ENCODE measurements at places on chromosomes 2 and 18.
A peak's percentile ranks its signal among the peaks of the same experiment; 100 is the strongest.

- DNase-seq, result peak; percentile 69
These were observed 121.1 kb upstream of the PID1 start for GRCh38 chr2:229392196-229392595.

- no peak for DNase-seq
These were observed 1069.2 kb upstream of the CHAC2 start for GRCh38 chr2:52698408-52698807.

- no peak for DNase-seq
These were observed 112.0 kb upstream of the SLC66A3 start for GRCh38 chr2:11043245-11043644.

DNA sequence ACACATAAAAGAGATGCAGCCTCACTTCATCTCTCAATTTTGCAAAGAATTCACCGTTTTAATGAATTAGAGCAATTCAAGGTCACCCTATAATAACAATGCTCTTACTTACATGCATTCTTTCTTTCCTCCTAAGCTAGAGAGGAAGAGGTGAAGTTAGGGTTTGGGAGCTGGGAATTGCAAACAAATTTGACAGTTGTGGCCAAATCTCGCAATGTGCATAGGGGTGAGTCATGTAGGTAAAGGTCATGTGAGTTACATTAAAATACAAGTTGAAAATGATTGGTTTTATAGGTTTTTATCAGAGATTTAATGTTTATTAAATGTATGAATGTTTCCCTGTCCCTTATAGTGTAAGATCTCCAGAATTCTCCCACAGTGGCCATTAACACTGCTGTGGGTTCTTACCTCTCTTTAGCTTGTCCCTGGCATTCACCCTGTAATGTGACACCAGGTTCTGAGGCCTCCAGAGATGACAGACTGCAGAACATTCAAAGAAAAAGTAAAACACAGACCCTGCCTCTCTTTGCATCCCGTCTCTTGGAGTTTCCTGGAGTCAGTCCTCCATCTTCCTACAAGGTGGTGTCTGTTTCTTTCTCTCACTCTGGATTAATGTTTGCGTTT, 53.7 kb upstream of the LGALSL start:
- DNase-seq, result no peak

DNA sequence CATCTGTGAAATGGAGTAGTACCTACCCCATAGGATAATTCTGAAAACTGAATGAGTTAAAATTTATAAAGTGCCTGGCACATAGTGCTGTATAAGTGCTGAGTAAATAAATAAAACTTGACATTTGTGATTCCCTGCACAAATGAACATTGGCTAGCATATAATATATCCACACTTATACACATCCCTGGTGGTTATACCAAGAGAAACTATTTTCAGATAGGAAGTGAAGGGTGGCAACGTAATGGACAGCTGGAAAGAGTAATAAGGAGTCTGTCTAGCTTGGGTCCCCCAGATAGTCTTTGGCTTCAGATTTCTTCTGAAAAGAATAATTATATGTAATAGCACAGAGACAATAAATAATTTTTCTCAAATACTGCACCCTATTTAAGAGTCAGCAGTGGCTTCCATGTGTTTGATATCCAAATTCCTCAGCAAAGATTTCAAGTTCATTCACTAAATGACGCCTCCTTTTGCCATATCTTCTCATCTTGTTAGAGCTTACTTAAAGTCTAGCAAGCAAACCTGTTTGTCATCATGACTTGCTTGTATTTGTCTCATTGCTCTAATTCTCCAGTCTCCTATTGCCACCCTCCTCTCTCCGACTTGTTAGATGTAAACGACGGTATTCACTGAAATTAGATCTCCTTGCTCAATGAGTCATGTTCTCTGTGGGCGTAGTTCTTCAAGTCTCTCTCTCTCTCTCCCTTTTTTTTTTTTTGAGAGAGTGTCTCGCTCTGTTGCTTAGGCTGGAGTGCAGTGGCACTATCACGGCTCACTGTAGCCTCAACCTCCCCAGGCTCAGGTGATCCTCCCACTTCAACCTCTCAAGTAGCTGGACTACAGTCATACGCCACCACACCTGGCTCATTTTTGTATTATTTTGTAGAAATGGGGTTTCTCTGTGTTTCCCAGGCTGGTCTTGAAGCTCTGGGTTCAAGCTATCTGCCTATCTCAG, 8.7 kb upstream of the ADGRF3 start:
- peak; percentile 93 for DNase-seq

- DNase-seq, result no peak
These were observed 13.1 kb downstream of the TMEM131 start for GRCh38 chr2:97982621-97983020.

DNA sequence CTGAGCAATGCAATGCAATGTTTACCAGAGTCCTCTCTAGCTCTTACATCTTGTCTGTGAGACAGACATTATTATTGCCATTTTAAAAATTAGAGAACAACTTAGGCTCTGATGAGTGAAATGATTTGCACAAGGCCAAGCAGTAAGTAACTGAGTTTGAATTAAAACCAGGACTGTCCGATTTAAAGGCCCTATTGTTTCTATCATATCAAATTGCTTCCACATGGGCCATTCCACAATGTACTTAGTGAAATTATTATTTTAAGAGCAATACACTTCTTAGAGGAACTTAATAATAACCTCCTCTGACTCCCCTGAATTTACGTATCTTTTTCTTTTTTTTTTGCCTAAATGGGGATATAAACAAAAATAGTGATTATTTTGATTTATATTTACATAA, 64.6 kb downstream of the PLCL1 start:
- no peak for DNase-seq

GRCh38 chr2:154361276-154361675, 337.2 kb upstream of the KCNJ3 start:
- no peak for DNase-seq

- DNase-seq, result no peak
These were observed 29.9 kb downstream of the PCARE start for GRCh38 chr2:29044459-29044858.

GRCh38 chr2:137952586-137953129, 11.6 kb upstream of the HNMT start:
- no peak for DNase-seq

GRCh38 chr2:68908392-68908970, 37.3 kb upstream of the BMP10 start:
- peak; percentile 90 for DNase-seq

DNA sequence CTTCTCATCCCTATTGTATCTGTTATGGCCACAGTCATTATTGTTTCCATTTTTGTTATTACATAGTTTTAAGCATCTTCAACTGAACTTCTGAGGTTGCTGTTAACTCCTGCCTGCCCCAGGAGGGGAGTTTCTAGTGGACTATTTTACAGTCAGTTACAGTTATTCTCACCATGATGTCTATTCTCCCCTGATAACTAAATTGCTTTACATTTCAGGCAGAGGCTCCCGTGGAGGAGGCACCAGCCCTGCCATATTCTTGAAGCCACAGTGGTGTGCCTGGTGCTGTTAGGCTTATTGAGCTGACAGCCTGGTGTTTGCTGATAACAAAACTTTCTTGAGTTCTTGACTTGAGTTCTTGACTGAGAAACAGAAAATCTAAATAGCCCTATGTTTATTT, 256.4 kb downstream of the TFCP2L1 start:
- DNase-seq, result no peak

DNA sequence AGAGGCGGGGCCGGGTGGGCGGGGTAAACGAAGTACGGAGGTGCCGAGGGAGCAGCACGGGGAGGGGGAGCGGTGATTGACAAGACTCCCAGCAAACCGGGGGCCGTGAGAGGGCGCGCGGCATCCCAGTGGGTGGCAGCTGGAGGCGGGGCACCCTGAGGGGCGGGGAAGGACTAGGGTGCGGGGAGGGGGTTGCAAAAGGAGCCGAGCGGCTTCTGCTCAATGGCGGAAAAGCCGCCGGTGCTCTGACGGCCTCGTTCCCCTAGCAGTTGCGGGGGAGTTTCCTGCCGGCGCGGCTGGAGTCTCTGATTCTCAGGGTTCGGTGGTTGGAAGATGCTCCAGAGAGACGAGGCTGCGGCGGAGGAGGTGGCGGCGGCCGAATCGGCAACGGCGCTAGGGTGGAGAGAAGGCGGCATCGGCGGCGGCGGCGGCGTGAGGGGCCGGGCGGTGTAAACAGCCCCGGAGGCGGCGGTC, at the start of gene PPM1B:
Gene PPM1B, plus strand, starts transcription at position 195 of the 474 bp plus-strand sequence. CDS start 32,325 bp downstream, outside the sequence.
- no peak for DNase-seq

DNA sequence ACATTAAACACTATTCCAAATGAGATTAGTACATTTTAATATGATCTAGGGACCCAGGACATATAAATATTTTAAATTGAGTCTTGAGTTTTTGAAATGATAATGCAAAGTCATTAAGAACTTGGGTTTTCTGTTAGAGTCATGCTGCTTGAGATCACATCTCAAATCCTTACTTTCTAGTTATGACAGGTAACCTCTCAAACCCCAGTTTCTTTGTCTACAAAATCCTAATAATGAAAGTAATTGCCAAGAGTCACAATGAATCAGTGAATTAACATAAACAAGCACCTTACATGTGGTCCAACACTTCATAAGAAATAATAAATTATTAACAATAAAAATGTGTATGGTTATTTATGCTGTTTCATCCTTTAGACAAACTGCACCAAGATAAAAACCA, 607.6 kb downstream of the LRP1B start:
- DNase-seq, result no peak

GRCh38 chr18:9354256-9354655, 19.7 kb downstream of the TWSG1 start:
- peak; percentile 17 for DNase-seq

DNA sequence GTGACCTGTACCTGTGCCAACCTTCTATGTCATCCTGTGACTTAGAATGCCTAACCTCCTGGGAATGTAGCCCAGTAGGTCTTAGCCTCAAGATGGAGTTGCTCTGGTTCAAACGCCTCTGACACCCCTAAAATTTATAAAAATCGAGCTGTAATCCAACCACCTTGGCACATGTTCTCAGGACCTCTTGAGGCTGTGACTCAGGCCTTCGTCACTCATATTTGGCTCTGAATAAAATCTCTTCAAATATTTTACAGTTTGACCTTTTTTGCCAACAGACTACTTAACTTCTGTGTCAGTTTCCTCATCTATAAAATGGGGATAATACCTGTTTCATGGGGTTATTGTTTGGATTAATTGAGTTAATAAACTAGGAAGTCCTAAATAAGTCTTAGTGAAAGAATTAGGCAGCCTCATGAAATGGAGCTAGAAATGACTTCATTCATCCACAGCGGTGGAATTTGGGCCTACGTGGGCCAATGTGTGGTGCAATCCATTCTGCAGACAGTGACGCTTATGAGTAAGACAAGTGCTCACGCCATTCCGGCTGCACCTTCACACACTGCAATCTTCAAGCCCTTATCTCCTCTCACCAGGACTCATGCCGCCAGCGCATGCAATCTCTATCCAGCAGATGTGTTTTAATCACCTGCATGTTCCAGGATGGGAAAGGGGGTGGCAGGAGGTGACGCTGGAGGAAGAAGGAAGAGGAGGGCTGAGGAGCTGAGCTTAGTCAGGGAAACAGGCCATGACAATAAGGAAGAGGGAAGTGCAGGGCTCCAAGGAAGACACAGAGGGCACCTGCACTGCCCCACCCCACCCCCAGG, 2.0 kb upstream of the UBE2F start:
- DNase-seq, result no peak

GRCh38 chr18:8657050-8657820, 48.0 kb downstream of the RAB12 start:
- DNase-seq, result no peak

GRCh38 chr2:637804-638203, 39.4 kb downstream of the TMEM18 start:
- DNase-seq, result no peak

DNA sequence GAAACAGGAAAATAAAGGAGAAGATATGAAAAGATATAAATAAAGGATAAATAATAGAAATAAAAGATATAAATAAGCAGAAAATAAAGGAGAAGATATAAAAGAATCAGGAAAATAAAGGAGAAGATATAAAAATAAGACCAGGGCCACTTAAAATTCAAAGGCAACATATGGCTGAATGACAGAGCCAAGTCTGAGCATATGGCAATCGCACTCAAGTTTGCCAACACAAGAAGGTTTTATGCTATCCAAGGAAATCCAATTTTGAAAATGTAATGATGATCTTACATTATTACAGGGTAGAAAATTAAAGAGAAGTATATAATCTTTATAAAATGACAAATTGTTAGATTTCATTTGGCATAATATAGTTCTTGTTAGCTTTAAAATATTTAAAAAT, 33.6 kb downstream of the USP40 start:
- no peak for DNase-seq

- no peak for DNase-seq
These were observed 91.9 kb downstream of the MRPS9 start for GRCh38 chr2:105129722-105130232.

DNA sequence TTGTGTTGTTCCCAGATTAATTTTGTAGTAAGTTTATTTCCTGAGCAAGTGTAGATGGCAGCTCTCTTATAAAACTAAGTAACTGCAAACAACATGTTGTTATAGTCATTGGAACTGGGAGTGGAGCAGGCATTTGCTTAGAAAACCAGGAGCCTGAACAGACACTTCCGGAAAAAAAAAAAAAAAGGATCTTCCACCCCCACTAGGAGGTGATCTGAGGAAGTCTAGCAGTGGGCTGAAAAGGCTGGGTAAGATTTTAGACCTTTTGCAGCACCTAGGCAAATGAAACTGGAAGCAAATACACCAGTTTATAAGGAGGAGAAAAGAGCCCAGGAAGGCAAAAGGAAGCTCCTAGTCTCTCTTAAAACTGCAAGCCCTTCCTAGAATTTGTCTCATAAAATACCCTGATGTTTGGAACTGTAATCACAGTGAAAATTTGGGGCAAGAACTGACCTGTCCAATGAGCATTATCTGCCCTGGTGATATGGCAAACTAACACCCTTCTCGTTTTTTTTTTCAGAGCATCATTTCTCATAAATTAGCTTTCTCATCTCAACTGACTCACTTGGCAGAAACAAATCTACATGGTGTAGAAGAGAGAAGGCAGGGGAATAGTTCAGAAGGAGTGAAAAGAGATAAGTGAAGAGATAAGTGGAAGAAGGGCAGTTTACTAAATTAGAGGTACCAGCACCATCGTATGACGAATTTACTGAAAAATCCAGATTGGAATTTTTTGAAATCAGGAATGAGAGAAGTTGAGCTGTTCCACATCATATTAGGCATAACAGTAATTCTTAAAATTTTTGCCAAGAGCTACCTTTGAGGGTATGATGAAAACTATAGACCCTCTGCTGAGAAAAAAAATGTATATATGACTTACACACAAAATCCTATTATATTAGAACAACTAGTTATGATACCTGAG, 4.2 kb upstream of the CCNYL1 start:
- no peak for DNase-seq

DNA sequence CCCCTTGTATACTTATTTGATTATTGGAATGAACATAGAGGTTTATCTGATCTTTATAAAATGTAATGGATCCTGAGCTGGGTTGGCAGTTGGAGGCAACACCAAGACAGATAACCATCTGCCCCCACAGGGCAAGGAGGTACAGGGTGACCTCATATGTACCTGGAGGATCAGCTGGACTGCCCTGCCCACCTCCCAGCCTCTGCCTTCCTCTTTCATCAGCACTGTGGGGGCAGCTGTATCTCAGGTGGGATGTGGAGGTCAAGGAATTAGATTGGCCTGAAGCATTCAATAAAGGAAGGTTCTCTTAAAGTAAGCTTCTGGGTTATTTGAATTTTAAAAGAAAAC, 92.6 kb downstream of the LYPD6 start:
- DNase-seq, result no peak

GRCh38 chr2:181738074-181738473, 57.8 kb upstream of the NEUROD1 start:
- DNase-seq, result peak; percentile 27

- DNase-seq, result no peak
These were observed 23.1 kb upstream of the TFPI start for GRCh38 chr2:187577310-187577709.
